CD4-positive, CD25-positive, alpha-beta regulatory T cell (primary cell): ENCODE measurements at places on chromosomes 2 and 18. TPM values are rescaled to one million over a fixed set of nuclear protein-coding genes. Genes with fewer than 3 reads are reported as not detected.

- no peaks in the 10 kb centered on the region for H3K27me3 ChIP-seq
- no peak overlapping the region for H3K27ac ChIP-seq
- DNase-seq = no peak
- peaks cover 12% of the 10 kb centered on the region for H3K4me1 ChIP-seq
- no peak overlapping the region for H3K4me3 ChIP-seq
Observed at GRCh38 chr2:3214065-3214464, 163.6 kb downstream of the EIPR1 start.

DNA sequence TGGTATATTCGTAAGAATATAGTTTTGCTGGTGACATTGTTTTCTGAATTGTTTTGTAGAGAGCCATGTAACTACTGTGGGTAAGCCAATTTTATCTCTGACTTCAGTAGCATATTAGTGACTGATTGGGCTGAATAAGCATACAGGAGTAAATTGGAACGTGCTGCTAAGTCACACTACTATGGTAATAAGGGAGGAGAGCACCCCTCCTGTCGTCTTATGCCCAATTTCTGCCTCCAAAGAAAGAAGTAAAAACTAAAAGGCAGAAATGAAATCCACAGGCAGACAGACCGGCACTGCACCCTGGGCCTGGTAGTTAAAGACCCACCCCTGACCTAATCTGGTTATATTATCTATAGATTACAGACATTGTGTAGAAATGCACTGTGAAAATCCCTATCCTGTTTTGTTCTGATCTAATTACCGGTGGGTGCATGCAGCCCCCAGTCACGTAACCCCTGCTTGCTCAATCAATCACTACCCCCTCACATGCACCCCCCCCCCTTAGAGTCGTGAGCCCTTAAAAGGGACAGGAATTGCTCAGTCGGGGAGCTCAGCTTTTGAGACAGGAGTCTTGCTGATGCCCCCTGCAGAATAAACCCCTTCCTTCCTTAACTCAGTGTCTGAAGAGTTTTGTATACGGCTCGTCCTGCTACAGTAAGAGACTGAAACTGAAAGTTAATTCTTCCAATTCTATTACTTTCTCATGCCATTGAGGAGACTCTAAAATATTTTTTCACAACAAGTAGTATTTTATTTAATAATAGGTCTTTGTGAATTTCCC is 167.0 kb downstream of the ZNF804A start:
- no peak overlapping the region for H3K4me3 ChIP-seq
- no peak for DNase-seq
- H3K27me3 ChIP-seq = no peaks in the 10 kb centered on the region
- no peaks in the 10 kb centered on the region for H3K36me3 ChIP-seq
- H3K4me1 ChIP-seq = no peaks in the 10 kb centered on the region

DNA sequence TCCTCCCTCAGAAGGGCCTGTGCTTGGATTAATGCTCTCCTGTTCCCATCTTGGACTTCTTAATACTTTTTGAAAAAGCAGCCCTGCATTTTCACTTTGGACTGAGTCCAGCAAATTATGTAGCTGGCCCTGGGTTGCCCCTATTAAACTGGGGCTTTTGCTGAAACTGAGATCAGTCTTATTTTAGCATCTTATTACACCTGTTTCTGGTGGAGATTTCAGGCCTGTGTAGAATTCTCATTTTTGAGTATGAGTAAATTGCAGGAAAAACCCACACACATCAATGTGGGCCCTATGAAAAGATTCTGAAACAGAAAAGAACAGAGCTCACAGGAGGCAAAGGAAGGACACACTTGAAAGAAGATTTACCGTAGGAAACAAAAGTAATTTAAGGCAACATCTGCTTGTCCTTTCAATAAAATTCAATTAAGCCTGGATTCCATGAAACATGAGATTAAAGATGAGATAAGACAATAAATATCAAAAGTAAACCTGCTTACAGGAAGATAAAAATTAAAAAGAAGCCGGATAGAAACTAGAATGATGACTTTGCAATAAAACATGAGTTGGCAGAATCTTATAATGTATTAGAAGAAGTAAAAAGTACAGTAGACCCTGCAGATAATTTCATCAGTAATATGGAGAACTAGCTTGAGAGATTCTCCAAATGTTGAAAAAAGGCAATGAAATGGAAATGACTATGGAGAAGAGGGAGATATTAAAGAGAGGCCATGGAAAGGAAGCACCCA is 90.7 kb upstream of the GCFC2 start:
- H3K4me1 ChIP-seq = no peaks in the 10 kb centered on the region
- no peak for DNase-seq
- H3K27me3 ChIP-seq = peaks cover 2% of the 10 kb centered on the region
- H3K4me3 ChIP-seq = no peak overlapping the region
- H3K27ac ChIP-seq = no peak overlapping the region

- no peaks in the 10 kb centered on the region for H3K36me3 ChIP-seq
- no peak overlapping the region for H3K27ac ChIP-seq
- no peak overlapping the region for H3K4me3 ChIP-seq
- no peaks in the 10 kb centered on the region for H3K4me1 ChIP-seq
- DNase-seq = no peak
Observed at GRCh38 chr2:31704561-31705212, 123.9 kb upstream of the SRD5A2 start.

Gene NEB
- 1.3 TPM for total RNA-seq

Gene DSG3
- total RNA-seq = not detected
